Fibroblast of upper back skin (primary cell): ENCODE measurements at places on chromosomes 3 and 15.

DNA sequence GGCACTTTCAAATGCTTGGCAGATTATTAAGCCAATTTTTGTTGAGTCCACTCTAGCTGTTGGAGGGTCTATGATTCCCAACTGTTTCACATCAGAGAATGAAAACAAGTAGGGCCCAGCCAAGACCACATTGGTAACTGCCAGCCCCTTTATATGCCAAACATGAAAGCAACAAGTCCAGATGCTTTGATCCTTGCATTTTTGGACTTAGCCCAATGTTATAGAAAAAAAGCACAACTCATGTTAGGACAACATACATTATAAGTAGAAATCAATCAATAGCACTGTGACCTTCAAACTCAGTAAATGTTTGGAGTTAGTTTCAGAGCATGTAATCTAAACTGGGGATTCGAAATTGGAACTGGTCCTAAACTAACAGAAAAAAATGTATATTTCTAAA lies 674.7 kb downstream of the MECOM start:
- no peak for DNase-seq

DNA sequence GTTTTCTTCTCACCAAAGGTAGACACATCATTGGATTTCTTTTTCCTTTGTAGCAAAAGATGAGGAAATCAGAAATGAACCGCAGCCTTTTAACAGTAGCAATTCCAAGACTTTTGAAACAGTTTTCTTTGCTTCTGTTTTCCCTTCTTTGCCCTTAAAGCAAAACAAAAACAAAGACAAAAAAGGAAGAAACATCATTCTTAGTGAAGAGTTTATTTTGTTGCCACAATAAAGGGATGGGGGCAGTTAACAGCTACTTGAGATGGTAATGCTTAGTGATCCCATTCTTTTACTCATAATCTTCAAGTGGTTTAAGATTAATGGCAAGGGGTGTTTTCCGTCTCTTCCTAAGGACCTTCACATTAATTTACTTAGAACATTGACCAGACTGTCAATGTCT lies 218.8 kb downstream of the MEIS2 start:
- DNase-seq: no peak

GRCh38 chr3:159171333-159171732 lies 369.5 kb downstream of the MFSD1 start:
- DNase-seq: no peak

DNA sequence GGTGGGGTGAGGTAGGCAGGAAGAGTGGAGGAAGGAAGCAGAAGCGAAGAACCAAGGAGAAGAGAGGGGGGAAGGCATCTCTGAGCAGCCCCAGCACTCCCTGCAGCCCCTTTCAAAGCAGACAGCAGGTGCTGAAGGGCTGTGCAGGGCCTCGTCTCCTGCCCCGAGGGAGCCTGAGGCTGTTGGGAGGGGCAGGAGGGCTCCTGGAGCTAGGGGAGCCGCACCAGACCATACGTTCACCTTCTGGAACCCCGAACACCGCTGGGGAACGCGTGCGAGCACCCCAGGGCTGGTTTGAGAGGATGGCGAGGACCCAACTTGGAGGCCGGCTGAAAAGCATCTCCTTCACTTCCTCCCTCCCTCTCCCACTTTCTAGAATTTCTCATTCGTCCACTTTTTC lies 259.8 kb downstream of the FAM43A start:
- no peak for DNase-seq

DNA sequence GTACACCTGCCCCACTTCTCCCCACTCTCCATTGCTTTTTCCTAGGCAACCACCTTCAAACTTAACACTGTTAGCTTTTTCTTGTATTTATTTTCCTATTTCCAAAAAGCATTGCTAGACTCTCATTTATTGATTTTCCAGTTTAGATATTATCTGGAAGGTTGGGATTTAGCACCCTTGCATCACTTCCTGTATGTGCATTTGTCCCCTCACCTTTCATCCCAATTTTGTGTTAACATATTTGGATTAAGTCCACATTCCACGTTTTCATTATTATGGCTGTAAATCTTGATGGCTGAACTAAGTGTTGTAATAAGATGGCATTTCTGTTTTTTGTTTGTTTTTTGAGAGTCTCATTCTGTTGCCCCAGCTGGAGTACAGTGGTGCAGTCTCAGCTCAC lies 109.7 kb downstream of the TBC1D2B start:
- no peak for DNase-seq

- DNase-seq: no peak
Measured at GRCh38 chr3:58434168-58434504, 504 bp upstream of the PDHB start.

DNA sequence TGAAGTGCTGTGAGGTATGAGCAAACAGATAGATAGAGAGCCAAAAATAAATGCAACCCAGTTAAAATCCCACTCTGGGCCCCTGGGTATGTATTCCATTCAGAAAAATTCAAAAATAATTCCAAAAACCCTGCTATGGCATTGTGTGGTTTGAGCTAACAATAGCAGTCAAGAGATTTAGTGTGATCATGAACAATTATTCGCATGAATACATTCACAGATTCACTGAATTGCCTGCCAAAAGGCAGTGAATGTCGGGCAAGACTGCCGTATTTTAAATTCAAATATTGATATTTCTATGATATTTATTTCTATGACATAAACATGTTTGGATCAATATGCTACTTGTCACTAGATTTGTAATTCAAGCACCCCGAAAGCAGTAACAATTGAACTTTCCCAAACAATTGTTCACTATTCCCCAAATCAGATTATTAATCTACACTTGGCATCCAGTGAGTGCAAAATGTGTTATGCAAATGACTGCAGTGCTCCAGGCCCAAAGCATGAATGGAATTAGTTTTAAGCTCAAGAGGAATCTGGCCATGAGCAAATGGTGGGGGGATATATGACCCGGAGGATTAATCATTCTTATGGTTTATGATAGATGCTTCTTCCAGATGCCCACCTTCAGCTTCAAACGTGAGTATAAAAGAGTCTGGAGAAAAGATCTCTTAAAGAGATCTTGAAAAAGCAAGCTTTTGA lies 417.0 kb upstream of the MEIS2 start:
- peak; percentile 49 for DNase-seq

GRCh38 chr3:61805510-61806080 lies 244.2 kb downstream of the PTPRG start:
- no peak for DNase-seq

GRCh38 chr3:173096994-173097785 lies 43.8 kb downstream of the SPATA16 start:
- DNase-seq: peak; percentile 1

DNA sequence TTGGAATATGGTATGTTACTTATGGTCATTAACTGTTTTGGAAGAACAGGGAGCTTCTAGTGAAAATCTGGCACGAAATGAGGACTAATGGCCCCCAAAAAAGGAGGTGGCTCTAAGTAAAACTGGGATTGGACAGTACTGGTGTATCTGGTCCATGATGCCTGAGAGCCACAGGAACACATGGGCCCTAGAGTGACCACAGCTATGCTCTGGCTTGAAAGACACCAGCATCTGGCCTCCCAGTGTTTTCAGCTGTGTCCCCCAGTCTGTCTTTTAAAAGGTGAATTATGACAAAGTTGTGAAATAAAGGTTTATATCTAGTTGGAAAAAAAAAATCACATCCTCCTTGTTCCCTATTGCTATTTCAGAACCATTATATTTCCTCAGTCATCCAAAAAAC lies 64.5 kb downstream of the GSK3B start:
- DNase-seq: no peak

DNA sequence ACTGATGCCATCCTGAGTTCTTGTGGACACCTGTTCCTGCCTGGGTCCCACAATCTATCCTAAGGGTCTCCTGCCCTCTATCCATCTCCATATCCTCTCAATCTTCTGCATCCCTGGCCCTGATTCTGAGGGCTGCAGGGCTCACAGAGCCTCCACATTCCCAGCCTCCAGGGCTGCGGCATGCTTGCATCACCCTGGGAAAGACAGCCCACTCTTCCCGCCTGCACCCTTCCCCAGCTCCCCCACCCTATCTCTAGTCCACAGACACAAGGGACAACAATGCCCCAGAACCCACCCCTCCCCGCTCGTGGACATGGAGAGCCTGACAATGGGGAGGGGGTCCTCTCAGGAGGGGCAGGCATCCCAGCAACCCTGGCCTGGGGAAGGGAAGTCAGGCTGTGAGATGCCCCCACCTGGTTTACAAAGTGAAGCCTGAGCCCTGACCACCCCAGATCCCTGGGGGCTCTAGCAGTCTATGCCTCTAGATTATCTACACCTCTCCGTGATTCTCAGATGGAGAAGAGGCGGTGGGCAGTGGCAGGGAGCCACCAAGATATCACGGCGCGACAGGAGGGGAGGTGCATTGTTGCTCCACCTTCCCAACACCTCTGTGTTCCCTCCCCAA lies 10.3 kb downstream of the SEMA3G start:
- no peak for DNase-seq

- no peak for DNase-seq
Measured at GRCh38 chr3:197149-197827, 725 bp downstream of the CHL1 start.

- no peak for DNase-seq
Measured at GRCh38 chr15:60126661-60127060, 122.5 kb downstream of the FOXB1 start.

DNA sequence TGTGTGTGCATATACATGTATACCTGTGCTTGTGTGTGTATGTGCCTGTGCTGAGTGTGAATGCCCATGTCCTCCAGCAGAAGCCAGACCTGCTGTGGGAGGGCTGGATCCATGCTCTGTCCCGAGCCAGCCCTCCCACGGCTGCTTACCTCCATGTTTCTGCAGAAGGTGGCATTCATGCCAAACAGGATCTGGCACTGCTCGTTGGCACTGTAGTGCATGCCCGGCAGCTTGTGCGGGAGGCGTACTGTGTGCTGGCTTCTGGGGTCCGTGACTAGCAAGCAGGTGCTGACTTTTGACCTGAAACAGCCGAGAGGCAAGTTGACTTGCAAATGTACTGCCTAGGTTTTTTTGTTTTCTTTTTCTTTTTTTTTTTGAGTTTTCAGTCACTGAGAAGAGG lies 189.3 kb downstream of the ADAMTS17 start:
- no peak for DNase-seq

GRCh38 chr3:137110392-137110996 lies 152.7 kb downstream of the IL20RB start:
- peak; percentile 16 for DNase-seq

DNA sequence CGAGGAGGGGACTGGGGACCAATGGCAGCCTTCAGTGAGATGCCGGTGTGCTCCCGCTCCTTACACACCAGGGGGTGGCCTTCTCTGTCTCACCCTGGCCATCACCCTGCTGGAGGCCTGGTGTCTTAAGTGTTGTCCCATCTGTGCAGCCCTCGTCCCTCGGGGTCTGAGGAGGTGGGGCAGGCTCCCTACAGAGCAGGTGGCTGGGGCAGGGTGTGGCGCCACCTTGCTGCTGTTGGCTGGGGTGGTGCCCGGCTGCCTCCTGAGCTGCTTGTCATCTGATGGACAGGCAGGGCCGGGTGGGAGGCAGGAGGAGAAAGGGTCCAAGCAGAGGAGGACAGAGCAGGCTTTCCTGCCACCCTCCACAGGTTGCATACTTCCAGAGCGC lies 25.9 kb downstream of the PTPN23 start:
- no peak for DNase-seq

GRCh38 chr3:155519078-155519477 lies 225.6 kb upstream of the STRIT1 start:
- no peak for DNase-seq

GRCh38 chr15:71757741-71758530 lies 52.4 kb upstream of the NR2E3 start:
- no peak for DNase-seq

GRCh38 chr3:118882353-118882947 lies 152.2 kb downstream of the IGSF11 start:
- DNase-seq: peak; percentile 41

DNA sequence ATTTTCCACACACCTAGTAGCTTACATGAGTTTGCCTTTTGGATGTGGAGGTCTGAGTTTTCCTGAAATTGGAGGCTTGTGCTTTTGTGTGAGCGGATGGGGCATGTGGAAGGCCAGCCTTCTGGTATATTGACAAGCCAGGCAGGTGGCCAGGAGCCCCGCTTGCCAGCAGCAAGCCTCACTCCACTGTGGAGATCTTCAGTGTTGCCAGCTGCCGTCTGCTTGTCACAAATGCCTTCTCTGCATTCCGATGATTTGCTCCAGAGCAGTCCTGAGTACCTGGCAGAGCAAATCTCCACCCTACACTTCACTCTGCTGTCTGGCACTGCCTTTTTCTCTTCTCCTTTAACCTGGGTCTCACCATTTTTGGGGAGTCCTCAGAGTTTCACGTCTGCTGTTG lies 29.1 kb upstream of the CHST2 start:
- DNase-seq: no peak

DNA sequence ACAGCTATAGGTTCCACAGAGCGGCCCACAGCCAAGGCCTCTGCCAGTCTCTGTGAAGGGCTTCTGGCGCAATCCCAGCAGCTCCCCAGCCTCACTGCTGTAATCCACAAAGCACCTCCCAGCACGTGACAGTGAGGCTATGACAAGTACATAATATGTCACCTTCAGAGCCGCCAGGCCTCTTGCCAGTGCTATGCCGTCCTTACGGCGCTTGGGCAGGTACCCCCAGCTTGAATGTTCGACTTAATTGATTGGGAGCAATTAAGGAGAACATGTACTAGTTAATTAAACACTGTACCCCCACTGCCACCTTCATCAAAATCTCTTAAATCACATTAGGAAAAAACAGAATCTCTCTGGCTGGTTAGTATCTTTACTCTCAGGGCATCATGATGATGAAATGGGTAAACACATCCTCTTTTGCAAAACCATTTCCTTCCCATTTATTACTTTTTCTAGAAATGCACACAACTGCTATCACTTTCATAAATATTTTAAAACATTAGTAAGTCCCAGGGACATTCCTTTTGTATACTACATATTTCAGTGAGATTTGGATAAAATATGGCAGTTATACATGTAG lies 169.9 kb downstream of the XXYLT1 start:
- DNase-seq: peak; percentile 63

DNA sequence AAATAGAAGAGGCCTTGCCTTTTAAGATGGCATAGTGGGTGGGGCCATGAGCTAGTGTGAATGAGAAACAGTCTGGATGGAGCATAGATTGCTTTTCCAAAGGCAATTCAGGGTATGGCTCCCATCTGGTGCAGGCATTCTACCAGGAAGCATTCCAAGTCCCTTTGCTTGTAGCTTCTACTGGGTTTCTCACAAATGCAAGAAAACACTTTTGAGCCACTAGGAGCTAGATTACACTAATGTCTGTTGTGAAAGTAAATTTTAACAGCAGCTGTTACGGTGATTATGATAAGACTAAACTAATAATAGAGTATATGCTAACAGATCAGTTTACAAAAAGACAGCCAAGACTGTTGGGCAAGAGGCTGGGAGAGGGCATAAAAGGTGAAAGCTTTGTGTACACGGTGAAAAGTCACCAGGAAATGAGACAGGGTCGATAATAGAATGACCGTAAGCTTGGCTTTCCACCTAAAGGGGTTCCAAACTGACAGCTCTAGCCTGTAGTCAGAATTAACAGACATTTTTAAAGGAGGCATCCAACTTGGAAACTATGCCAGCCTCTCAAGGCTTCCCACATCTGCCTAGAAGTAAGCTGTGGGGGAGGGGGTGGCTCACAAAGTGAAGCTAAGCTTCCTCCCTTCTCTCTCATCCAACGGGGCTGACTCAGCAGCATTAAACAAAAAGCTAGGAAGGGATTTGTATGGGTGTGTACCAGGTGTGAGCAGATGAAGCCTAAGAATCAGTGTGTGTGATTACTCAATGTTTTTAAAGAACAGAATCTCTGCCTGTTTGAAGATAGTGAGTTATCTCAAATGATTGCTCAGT lies 61.1 kb upstream of the GPD1L start:
- DNase-seq: peak; percentile 32

- peak; percentile 50 for DNase-seq
Measured at GRCh38 chr3:52054661-52055511, 1.5 kb downstream of the DUSP7 start.
